Activated gamma-delta T cell treated with anti-CD3 and anti-CD28 coated beads, Interleukin-2, amount 50 U/mL, for 16 hours (primary cell): ENCODE measurements at places on chromosomes 4 and X.

DNA sequence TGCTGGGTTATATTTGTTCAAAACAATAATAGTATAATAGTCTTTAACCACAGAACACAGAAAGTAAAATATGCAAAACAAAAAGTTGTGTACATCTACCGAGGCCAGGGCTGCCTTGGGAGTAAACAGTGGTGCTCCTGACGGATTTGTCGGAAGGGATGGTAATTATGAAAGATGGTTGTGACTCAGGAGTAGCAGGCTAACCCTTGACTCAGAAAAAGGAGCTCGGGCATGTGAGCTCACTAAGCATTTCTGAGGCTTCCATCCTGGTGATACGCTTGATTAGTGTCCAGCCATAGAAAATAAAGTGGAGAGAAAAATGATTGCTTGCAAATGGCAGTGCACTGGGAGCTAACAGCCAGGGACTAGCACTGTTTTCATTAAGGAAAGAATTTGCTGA is 53.2 kb upstream of the SPANXB1 start:
- no peak for DNase-seq

DNA sequence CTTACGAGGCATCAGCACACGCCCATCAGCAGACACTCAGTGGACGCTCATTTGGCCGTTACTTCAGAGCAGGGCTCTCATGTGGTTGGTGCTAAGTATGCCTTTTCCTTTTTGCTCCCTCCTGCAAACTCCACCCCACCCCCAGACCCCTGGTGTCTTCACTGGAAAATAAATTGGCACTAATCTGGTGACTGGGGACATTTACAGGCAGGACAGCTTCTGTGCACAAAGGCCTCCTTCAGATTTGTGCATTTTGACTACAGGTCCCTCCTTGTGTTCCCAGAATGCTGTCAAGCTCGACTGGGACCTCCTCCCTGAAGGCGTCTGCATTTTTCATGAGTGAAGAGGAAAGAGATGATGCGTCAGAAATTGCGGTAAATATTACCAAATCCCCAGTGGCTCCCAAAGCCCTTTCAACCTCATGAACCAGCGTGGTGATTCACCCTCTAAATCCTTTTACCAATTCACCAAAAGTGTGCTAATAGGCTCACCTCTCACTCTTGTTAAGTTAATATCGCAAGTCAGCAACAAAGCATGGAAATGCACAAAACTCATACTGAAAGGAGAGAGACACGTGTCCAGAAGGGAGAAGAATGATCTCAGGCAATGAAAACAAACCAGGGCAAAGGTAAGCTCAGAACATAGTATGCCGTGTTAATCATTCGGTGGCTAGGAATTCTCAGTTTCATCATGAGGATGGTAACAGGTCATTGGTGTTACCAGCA is 119.0 kb downstream of the NKX6-1 start:
- DNase-seq: no peak

DNA sequence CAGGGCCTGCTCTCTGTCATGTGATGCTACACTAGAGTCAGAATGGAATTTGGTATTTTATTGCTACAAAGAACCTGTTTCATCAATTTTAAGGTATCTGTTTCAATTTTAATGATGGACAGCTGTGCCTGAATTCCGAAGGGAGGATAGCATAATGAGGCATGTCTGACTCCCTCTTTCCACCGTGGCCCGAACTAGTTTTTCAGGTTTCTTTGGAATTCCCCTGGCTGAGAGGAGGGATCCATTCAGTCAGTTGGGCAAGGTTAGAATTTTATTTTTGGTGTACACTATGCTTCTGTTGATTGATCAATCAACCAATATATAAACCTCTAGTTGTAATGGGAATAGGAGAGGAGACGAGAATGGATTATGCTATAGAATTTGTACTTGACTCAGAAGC is 761.8 kb downstream of the FAM133A start:
- DNase-seq: no peak

DNA sequence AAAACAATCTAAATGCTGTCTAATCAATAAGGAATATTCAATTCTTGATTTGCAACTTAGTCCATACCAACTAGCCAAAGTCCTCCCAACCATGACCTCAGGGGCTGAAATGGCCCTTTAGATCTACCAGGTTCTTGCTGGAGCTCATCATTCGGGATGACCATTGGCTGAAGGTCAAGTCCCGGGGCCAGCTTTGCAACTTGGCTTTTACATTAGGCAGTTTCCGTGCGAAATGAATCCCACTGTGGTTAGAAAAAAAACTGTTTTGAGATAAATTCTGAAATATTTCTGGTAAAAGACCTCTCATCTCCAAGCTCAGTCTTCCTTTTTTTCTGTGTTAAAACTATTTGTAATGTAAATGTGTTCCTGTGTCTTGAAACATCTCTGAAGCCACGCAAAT is 178.6 kb downstream of the TENM3 start:
- no peak for DNase-seq

DNA sequence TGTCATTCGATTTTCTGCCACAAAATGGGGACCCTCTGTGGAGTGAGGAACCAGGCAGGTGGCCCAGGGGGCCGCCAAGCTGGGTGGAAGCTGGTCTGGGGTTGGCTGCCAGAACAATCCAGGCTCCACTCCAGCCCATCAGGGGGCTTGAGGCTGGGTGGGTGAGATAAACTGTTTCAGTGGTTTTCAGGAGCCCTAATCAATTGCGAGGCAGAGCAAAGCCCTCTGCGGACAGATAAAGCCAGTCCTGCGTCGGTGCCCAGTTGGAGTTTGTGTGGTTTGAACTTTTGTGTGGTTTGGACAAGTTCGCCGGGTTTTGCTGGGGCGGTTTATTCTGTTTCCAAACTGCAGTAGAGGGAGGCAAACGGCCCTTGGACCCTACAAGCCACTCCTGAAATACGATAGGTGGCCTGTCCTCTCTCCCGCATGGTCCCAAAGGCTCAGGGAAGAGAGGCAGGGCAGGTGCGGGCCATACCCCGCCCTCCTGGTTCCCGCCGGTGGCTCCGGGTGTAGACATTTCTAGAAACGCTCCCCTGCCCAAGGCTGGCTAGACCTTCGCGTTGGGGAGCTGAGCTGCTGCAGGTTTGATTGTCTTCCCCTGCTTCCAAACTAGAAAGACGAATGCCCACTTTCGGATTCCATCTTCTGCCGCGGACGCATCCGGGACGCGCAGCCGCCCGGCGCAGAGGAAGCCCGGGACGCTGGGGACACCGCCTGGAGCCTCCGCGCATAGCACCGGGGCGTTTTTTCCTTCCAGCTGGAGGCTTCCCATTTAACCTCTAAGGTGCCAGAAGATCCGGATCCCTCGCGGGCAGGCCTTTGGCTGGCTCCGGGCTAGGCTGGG is 169.0 kb upstream of the BCOR start:
- no peak for DNase-seq

DNA sequence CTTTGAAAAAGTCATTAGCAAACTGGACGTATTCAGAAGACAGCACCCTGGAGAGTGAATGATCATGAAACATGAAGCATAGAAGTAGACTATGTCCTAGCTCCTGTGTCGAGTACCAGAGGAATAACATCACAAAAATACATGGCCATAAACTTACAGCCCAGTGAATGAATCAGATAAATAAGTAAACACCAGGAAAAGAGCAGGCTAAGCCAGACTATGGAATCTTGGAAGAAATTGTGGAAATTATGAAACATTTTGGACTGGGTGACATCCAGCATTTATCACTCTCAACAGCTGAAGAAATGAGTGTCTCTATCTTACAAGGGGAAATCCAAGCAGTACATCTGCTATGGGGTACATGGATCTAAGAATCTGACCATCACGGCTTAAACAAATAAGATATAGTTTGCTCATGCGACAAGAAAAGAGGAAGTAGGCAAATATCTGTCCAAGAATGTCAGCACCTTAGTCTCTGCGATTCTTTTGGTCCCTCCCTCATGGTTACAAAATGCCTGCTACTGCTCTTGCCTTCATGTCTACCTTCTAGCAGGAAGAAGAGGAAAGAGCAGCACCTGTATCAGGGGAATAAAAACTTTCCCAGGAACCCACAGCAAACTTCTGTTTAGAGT is 481.5 kb downstream of the BCOR start:
- no peak for DNase-seq

- DNase-seq: no peak
Observed at GRCh38 chr4:105356194-105356593, 117.7 kb downstream of the PPA2 start.

DNA sequence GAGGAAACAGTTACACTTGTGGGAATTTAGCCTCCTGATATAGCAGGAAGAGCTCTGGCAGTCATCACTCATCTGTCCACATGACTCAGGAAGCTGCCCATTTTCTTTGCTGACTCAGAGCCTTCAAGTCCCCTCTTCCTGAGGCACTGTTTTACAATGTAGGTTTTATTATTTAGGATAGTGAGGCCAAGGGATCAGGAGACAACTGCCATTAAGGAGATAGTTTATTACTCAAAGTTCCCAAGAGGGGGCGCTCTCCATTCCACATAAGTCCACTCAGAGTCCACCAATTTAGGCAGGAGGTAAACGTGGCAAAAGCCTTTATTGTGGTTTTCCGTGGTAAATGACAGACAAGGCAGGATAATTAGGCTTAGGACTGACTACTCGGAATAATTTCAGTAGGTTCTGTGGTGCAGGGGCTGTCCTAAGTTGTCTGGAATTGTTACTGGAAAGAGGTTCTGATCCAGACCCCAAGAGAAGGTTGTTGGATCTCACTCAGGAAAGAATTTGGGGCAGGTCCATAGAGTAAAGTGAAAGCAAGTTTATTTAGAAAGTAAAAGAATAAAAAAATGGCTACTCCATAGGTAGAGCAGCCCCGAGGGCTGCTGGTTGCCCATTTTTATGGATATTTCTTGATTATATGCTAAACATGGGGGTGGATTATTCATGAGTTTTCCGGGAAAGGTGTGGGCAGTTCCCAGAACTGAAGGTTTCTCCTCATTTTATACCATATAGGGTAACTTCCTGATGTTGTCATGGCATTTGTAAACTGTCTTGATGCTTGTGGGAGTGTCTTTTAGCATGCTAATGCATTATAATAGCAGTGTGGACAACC is 96.0 kb upstream of the RAB40AL start:
- DNase-seq: no peak

GRCh38 chr4:159779716-159780115 is 676.8 kb downstream of the RAPGEF2 start:
- no peak for DNase-seq

DNA sequence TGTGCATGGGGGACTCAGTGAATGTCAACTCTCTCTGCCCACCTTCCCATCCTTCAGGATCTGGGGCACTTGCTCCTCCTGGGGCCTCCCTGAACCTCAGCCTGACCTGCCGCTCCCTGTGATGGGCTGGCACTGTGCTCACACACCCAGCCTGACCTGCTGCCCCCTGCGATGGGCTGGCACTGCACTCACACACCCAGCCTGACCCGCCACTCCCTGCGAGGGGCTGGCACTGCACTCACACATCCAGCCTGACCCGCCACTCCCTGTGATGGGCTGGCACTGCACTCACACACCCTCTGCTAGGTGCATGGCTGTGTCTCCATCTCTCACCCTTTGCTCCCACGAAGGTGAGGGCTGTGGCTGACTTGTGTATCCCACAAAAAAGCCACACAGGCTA is 103.4 kb downstream of the ABLIM2 start:
- no peak for DNase-seq

DNA sequence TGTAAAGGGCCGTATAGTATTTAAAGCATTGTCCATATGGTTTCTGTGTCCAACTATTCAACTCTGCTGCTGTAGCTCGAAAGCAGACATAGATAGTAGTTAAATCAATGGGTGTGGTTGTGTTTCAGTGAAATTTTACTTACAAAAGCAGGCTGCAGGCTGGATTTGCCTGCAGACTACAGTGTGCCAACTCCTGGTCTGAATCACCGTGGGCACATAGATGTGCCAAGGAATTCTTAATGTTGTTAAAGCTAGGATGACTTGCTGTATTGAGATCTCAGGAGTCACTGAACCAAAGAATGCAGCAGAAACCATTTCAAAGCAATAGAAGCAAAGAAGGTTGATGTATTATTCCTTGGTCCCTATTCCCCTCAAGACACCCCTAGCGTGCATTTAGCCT is 379.0 kb downstream of the STIM2 start:
- no peak for DNase-seq

DNA sequence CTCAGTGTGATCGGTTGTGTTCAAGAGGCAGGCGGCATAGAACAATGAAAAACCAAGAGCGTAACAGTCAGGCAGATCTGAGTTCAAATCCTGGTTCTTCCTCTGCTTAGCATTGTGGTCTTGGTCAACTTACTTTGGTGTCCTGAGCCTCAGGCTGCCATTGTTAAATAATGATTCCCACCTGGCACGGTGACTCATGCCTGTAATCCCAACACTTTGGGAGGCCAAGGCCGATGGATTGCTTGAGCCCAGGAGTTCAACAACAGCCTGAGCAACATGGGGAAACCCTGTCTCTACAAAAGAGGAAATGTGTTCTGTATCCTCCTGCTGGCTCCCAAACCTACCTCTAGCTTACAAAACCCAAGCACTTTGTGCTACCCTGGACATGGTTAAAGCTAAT is 129.0 kb upstream of the STX18 start:
- no peak for DNase-seq

GRCh38 chr4:111961809-111962208 is 183.4 kb upstream of the FAM241A start:
- DNase-seq: no peak

DNA sequence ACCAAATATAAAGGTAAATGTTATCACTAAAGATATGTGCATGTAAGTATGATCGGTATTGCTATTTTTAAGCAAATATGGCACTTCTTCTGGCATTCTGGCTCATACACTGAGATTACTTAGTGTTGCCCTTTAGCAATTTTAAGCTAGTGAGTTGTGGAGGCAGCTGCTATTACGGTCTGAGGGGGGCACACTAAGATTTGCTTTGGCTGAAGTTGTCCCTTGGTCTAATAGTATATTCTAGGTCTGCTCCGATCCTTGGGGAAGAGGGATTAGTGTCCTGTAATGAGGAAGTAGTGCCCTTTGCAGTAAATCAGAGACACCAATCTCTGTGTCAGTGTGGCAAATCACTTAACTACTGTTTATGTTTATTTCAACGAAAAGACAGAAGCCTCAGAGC is 196.5 kb upstream of the FTHL17 start:
- DNase-seq: no peak

GRCh38 chr4:23934915-23935314 is 45.1 kb upstream of the PPARGC1A start:
- DNase-seq: no peak

DNA sequence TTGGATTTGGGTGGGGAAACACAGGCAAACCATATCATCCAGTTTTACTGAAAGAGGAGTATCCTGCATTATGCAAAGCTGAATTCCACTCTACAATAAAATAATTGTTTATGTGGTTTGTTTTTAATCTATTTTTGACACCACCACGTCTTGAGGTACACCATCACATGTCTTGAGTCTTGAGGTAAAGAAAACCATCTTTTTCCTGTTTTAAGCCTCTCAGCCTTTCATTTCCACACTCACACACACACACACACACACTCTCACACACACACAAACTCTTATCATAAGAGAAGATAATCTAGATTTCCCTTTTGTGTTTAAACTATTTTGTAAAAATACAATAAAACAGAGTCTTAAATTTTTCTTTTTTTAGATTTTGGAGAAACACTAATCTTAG is 32.0 kb downstream of the SPIN3 start:
- no peak for DNase-seq

- no peak for DNase-seq
Observed at GRCh38 chr4:6943885-6944225, 34.2 kb downstream of the TBC1D14 start.
